NCI-H2029 treated with DMSO at 0.1 percent for 48 hours (cell line): ENCODE measurements at places on chromosomes 11 and 22.

- no peak for DNase-seq
These were observed 56.3 kb upstream of the PDE3B start for GRCh38 chr11:14587258-14587657.

- DNase-seq, result no peak
These were observed 1.9 kb downstream of the CHADL start for GRCh38 chr22:41238570-41239442.

- no peak for DNase-seq
These were observed 163.8 kb downstream of the CWF19L2 start for GRCh38 chr11:107293677-107294344.

GRCh38 chr22:24427500-24428164 lies at the start of gene ADORA2A:
ADORA2A (plus strand) TSS chr22:24427599; CDS start chr22:24433405, 5,806 bp downstream.
- DNase-seq, result no peak

GRCh38 chr22:19892925-19893324 lies 38.3 kb upstream of the GNB1L start:
- DNase-seq, result no peak

GRCh38 chr11:10674911-10675440 lies 18.6 kb downstream of the IRAG1 start:
- no peak for DNase-seq

GRCh38 chr11:109196016-109196415 lies 226.0 kb upstream of the C11orf87 start:
- DNase-seq, result no peak

DNA sequence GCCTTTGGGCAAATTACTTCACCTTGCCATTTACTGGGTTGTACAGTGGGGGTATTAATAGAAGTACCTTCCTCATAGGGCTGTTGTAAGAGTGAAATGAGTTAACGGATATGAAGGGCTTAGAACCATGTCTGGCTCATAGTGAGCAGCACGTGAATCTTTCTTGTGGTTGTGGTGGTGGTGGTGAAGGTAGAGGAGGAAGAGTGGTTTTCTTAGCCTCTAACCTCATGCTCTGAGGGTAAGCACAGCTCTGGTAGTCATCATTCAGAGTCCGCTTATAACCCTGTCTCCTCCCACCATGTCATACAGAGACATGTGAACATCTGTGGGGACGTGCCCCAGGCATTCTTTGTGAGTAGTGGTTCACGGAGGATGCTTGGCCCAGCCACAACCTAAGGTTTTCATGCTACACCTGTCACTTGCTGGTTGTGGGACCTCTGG lies 43.6 kb downstream of the TEAD1 start:
- no peak for DNase-seq

GRCh38 chr11:617199-617911 lies 1.6 kb upstream of the IRF7 start:
- DNase-seq, result no peak

DNA sequence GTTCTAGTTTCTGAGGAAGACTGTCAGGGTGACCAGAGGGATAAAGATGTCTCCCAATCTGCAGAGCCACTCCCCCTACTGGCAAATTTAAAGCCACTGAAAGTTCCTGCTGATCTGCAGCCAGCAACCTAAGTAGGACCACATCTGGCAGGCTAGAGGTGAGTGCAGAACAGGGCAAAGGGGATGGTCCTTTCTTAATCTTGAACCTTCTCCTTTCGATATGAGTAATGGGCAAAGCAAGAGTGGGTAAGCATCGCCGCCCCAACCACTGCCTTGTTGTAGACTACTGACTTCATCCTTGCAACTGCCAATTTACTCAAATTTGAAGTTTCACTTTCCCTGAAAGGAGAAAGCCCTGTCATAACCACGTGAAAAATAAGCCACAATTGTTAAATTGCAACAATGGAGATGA lies 30.7 kb downstream of the SCUBE2 start:
- no peak for DNase-seq

DNA sequence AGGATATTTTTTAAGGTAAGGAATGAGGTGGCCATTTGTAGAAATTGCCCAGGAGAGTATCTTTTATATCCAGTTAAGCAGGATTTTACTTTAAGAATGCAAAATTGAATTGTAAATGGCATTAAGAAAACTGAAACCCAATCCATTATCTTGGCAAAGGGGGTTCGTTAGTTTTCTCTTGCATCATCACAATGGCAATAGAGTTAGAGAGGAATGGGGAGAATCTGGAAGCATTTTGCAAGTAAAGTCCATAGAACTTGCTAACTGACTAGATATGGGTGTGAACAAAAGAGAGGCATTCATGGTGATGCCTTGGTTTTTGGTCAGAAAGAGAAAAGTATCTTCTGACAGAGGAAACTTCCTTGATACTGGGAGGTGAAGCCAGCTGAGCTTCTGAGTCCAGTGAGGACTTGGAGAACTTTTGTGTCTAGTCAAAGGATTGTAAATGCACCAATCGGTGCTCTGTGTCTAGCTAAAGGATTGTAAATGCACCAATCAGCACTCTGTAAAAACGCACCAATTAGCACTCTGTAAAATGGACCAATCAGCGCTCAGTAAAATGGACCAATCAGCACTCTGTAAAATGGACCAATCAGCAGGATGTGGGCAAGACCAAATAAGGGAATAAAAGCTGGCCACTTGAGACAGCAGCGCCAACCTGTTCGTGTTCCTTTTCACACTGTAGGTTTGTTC lies 3.6 kb upstream of the CCDC117 start:
- DNase-seq, result no peak

GRCh38 chr22:27667121-27667843 lies 134.3 kb downstream of the MN1 start:
- DNase-seq, result no peak

DNA sequence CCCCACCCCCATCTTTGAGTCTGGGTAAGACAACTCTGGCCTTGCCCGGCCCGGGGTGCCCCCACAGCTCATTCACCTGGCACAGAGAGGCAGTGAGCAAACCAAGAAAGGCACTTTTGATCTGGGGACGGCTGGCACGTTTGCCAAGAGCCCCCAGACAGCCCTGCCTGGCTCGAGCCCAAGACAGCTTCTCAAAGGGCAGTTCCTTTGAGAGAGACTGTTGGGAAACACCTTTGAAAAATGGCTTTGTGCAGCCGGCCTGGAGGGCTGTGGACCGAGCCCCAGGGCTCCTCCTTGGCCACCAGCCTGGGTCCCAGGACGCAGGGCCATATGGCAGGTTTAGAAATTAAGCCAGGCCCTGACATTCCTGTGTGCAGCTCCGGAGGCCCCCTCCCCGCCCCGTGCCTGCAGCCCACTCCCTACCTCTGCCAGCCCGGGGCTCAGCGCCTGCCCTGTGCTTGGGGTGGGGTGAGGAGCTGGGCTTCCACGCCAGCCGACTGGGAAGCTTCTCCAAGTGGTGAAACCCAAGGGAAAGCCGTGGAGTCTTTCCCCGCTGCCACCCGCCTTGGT lies 50.2 kb upstream of the SMIM38 start:
- no peak for DNase-seq

DNA sequence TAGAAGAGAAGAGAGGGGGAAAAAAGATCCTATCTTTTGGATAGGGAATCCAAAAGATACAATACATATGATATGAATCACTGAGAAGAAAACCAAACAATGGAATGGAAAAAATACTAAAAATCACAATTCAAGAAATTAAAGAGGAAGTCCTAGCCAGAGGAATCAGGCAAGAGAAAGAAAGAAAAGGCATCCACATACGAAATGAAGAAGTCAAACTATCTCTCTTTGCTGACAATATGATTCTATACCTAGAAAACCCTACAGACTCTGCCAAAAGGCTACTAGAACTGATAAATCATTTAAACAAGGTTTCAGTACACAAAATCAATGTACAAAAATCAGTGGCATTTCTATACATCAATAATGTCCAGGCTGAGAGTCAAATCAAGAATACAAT lies 91.4 kb downstream of the EFCAB6 start:
- DNase-seq, result no peak

DNA sequence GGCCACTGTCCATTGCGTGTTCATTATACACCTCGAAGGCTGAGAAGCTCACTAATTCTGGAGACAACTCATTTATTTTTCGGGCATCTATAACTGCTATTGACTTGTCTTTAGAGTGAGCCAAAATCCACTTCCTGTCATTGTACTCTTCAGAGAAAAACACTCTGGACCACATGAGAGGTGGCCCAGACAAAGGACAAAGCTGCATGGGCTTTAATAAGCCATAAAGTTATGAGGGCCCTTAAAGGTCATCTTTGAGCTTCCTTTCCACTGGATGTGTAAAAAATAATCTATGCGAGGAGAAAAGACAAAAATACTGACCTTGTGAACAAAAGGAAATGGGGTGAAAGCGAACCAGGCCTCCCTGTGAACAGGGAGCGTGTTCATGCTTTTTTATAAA lies 63.5 kb upstream of the ZC3H12C start:
- DNase-seq, result no peak

DNA sequence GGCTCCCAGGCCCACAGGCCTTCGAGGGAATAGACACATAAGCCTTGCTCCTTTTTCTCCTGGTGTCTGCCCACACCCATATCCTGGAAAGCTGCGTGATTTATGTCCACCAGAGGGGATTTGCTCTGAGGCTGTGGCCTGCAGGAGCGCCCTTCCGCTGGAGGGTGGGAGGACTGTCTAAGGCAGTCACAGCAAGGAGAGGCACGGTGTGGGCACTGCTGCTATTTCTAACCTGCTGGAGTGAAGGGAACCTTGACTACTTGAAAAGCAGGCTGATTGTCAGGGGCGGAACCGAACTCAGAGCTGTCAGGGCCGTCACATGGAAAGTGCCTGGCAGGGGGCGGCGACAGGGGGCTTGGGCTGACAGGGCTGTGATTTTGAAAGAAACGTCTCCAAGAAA lies 3.7 kb downstream of the UPB1 start:
- no peak for DNase-seq

DNA sequence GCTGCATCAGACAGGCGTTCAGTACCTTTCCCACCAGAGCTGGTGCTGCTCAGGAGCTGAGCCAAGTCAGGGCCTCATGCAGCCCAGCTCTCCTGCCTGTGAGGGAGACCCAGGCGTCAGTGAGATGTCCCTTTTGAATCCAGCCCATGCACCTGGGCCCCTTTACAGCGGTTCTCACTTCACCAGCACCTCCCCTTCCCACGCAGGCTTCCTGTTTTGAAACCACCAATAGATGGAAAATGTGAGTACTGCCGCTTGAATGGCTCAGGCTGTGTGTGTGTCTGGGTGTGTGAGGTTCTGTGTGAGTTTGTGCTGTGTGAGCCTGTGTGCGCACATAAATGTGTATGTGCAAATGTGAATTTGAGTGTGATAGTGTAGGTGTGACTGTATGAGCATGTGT lies 88.4 kb downstream of the UBASH3B start:
- DNase-seq, result no peak

DNA sequence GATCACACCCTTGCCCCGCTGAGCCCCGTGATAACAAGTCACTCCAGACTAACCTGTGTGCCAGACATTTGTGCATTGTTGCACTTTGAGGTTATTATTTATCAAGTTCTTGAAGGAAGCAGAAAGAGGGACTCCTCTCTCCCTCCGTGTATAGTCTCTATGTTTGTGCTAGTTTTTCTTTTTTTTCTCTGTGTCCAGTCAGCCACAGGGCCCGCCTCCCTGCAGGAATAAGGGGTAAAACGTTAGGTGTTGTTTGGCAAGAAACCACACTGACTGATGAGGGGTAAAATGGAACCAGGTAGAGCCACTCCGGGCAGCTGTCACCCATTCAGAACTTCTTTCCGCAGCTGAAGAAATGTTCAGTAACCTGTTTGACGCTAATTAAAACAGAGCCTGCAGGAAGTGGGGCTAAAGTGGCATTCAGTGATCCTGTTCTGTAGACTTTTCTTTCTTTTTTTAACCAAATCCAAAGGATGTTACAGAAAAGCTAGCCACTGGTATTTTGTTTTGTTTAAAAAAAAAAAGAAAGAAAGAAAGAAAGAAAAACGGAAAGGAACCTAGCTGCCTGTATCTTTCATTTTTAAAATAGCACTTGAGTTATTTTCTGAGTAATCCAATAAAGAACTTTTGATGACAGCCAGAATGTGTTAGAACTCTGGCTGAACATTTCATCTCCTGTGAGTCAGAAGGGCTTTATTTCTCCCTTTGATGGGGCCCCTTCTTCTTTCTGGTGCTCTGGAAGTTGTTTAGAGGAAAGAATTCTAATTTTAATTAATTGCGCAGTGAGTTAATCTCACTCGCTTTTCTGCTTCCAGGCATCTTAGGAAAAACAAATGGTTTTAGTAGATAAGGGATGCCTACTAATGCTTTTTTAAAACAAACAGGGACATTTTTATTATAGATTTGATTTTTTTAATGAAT lies 58.2 kb downstream of the COMMD9 start:
- no peak for DNase-seq

DNA sequence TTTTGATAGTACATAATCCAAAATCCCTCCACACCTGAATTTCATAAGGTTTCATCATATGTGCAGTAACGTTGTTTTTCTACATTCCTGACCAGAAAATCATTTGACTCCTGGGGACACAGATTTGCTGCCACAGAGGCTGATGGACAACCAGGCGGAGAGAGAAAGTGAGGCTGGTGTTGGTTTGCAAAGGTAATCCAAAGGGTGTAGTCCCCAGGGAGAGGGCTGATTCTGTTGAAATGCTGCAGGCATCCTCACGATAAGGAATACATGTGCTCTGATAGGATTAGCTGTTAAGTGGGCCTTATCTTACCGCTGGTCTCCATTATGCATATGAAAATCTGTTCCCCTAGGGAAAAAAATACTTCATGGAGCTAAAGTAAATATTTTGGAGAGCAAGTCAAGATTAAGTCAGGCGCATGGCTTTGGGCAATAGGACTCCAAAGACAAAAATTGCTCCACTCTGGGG lies 8.1 kb downstream of the APOL6 start:
- DNase-seq, result no peak

GRCh38 chr22:44730490-44731356 lies 21.7 kb upstream of the ARHGAP8 start:
- DNase-seq, result no peak

- DNase-seq, result peak; percentile 98
These were observed 5.7 kb downstream of the SYT13 start for GRCh38 chr11:45280449-45280848.

DNA sequence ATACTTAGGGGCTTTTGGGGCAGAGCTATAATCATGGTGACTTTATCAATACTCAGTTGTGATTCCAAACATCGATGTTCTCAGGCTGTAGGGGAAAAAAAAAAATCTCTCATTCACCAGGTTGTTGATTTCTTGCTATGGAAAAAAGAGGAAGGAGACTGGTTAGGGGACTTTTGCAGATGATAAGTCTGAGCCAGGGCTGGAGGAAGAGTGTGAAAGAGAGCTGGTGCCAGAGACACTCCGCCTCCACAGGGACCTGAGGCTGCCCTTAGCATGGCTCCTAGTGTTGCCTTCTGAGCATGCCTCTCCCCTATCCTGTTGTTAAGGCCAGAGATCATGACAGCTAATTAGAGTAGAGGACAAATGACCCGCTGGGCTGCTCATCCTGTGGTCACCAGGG lies 16.9 kb downstream of the UPB1 start:
- DNase-seq, result no peak

DNA sequence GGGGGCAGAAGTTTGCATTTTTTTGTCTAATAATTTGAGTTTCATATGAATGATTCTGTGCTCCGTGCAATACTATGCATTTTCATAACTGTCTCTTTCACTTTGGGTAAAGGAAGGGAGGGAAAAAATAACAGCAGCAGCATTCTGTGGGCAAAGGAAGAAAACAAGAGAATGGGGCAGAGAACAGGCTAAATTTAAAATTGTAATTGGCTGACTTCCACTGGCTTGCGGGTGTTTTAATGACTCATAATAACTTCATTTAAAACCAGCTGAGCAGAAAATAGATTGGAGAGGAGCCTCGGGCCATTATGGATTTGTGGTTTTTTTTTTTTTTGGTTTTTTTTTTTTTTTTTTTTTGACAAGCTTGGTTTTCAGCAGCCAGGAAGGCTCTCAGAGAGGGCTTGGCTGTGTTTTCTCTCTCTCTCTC lies 107.4 kb downstream of the ZBTB16 start:
- DNase-seq, result peak; percentile 54

- no peak for DNase-seq
These were observed 23.8 kb downstream of the MICAL3 start for GRCh38 chr22:18000441-18001039.
